Panc1 (cell line): ENCODE measurements at places on chromosomes 3 and 15. TPM values are rescaled to one million over a fixed set of nuclear protein-coding genes. Genes with fewer than 3 reads are reported as not detected.

Gene FOXB1
- 0.64 TPM for total RNA-seq

Gene C3orf22
- not detected for total RNA-seq

Gene ARGFX
- not detected for total RNA-seq

Gene TMEM266
- total RNA-seq = 0.21 TPM

Gene DTWD1
- 19.8 TPM for total RNA-seq

Gene CNTN4
- not detected for total RNA-seq

Gene ZNF385D
- total RNA-seq = 13.0 TPM

Gene MYL3
- total RNA-seq = not detected

Gene GPR27
- total RNA-seq = 0.15 TPM

Gene MITF
- 10.8 TPM for total RNA-seq

DNA sequence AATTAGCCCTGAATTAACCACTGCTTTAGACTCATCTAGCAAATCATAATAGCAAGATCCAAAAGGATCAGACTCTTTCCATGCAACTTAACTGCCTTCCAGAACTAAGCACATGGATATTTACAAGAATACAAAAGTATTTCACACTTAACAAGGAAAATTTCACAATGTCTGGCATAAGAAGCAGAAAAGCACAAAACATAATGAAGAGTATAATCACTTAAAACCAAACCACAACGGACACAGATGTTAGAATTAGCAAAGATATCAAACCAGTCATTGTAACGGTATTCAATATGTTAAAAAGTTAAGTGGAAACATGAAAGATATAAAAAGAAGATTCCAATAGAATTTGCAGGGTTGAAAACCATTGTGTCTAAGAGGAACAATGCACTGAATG lies 51.5 kb upstream of the COL6A6 start:
- no peak for DNase-seq

DNA sequence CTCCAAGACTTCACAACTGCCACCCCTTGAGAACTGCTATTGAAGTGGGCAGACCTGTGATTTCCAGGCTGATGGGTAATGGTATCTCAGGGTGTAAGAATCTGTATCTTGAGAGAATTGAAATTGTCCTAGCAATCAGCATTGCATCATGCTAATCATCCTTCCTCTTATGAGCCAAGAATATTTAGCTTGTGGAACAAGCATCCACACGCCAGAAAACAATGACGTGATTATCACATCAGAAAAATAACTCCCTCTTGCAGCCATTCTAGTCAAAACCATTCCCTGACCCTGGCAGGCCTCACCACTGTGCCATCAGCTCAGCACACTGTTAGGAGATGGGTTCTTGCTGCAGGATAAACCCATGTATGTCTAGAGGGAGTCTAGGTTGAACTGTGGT lies 6.7 kb downstream of the BCL2L10 start:
- no peak for DNase-seq

- DNase-seq = no peak
Observed at GRCh38 chr3:32757618-32758374, 60.0 kb upstream of the TRIM71 start.

GRCh38 chr3:4247391-4247790 lies 55.8 kb upstream of the SETMAR start:
- DNase-seq = no peak

GRCh38 chr15:76338486-76339304 lies 2.1 kb downstream of the ISL2 start:
- no peak for DNase-seq

GRCh38 chr3:14200841-14201240 lies 22.2 kb downstream of the LSM3 start:
- no peak for DNase-seq

GRCh38 chr15:81261172-81261811 lies 62.6 kb downstream of the STARD5 start:
- no peak for DNase-seq

- no peak for DNase-seq
Observed at GRCh38 chr3:16366-16765, 180.2 kb upstream of the CHL1 start.

DNA sequence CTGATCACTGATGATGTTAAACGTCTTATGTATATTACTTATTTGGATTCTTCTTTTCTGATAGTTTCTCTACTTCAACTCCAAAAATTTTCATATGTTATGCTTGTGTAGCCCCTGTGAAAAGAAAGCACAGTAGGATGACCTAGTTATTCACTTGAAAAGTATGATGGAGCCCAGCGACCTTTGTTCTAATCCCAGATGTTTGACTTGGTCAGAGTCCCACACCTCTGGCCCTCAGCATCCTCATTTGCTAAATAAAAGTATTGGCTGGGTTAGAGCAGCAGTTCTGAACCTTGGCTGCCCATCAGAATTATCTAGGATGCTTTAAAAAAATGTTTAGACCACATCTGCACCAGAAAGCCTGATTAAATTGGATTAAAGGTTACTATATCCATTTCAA lies 173.7 kb downstream of the ATG7 start:
- no peak for DNase-seq

- DNase-seq = no peak
Observed at GRCh38 chr3:110324171-110324705, 747.4 kb upstream of the NECTIN3 start.

GRCh38 chr3:155185631-155186071 lies 105.5 kb downstream of the MME start:
- DNase-seq = no peak

GRCh38 chr15:68029959-68030358 lies 24.2 kb upstream of the PIAS1 start:
- no peak for DNase-seq

- DNase-seq = no peak
Observed at GRCh38 chr15:79981831-79982455, 10.9 kb upstream of the BCL2A1 start.

- no peak for DNase-seq
Observed at GRCh38 chr15:99104788-99105513, at the start of gene SYNM. Gene SYNM, plus strand, starts transcription at chr15:99105080. Its CDS starts 120 bp downstream, at chr15:99105200.

DNA sequence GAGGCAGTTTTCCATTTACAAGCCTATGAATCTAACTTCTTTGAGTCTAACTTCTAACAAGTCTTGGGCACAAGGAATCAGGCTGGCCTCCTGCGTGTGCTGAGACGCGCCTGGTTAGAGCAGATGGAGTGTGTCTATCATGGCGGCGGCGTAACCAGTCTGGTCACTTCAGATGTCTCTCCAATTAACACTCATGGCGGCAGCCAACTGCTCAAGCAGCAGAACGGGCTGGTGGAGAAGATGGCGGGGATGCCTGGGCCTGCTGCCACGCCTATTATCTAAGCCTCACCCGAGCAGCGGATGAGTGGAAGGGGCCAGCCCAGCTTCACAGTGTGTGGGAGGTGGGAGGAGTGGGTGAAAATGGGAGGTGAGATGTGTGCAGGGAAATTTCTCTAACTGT lies 246.4 kb upstream of the TPRG1 start:
- no peak for DNase-seq

DNA sequence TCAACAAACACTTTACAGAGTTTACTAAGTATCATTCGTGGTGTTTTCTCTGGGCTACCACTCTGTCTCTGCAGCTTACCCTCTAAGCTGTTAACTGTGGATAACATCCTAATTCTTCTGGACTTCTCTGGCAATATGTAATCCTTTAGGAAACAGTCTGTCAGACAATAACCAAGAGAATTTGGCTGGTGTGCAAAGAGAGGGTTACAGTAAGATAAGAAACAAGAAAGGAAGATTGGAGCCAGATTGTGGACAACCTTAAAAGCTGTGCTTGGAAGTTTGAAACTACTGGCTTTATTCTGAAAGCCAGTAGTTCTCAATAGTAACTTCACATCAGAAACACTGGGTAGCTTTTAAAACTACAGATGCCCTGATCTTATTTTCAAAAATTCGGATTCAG lies 778 bp downstream of the ARL6 start:
- DNase-seq = no peak

- no peak for DNase-seq
Observed at GRCh38 chr3:155488671-155489070, 195.2 kb upstream of the STRIT1 start.

DNA sequence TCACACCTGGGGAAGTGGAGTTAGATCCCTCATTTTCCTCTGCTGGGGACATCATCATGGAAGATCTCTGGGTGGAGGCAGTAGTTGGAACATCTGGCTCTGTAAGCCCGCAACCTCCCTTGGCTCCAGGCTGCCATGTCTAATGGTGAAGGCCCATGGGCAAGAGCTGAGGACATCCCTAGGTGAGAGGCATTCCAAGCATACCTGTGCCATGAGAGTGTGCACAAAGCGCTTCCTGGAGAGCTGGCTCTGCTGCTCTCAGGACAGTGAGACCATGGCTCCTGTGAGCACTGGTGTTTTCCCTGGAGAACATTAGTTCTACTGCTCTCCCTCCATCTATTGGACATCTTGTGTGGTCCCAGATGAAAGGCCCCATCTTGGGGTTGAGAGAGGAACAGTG lies 7.7 kb downstream of the MAPKAPK3 start:
- DNase-seq = no peak

GRCh38 chr3:128945041-128945877 lies 48.6 kb downstream of the CFAP92 start:
- no peak for DNase-seq

GRCh38 chr3:56477646-56478045 lies 9.4 kb upstream of the ERC2 start:
- DNase-seq = no peak

GRCh38 chr3:133037436-133037835 lies 755 bp upstream of the TMEM108 start:
- DNase-seq = no peak

DNA sequence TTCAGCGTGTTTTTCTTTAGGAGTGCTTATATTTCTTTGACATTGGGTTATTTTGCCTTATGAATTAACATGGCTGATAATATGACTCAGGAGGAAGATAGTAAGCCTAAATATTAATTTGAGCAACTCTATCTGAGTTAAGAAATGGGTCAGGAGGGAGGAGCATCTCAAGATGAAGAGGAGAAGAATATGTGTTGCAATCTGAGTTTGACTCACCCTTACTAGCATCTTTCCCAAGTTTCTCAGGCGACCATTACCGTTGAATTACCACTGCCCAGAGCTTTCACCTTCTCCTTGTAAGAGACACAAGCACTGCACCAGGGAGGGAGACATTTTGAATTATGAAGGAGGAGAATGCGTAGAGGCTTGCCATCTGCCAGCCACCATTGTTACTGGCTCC lies 138.3 kb upstream of the MYRIP start:
- DNase-seq = no peak

GRCh38 chr3:130699765-130700164 lies 46.9 kb downstream of the PIK3R4 start:
- DNase-seq = no peak
